Brain (organoid and tissue), 16 donors: ENCODE measurements at places on chromosomes 12 and 14. TPM values are rescaled to one million over a fixed set of nuclear protein-coding genes. Genes with fewer than 3 reads are reported as not detected.
A peak's percentile ranks its signal among the peaks of the same experiment; 100 is the strongest.

DNA sequence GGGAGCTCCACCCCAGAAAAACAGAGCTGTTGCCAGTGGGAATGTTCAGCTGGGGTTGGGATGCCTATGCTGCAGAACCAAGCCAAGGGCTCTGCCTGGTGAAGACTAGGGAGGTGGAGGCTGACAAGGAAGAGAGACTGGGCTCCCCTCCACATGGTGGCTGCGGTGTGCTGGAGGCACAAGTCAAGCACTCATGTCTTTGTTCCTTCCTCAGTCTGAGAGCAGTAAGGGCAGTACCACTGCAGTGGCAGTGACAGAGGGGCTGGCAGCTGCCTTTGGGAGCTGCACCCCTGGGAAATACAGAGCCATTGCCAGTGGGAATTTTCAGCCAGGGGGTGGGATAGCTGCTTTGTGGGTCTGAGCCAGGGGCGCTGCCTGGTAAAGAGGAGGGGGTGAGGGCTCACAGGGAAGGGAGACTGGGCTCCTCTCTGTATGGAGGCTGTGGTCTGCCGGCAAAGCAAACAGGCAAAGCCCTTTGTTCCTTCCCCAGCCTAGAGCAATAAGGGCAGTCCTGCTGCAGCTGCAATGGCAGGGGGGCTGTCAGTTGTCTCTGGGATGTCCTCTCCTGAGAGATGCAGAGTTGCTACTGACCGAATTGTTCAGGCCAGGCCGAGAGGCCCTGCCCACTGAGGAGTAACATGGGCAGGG is 255.9 kb downstream of the RAD51B start:
- no peak for DNase-seq

TEX22 gene
- polyA plus RNA-seq: 0.41 TPM

GRCh38 chr12:124812356-124812755 is 51.3 kb downstream of the SCARB1 start:
- DNase-seq: no peak

GRCh38 chr14:53564870-53565269 is 391.8 kb downstream of the BMP4 start:
- no peak for DNase-seq

DNA sequence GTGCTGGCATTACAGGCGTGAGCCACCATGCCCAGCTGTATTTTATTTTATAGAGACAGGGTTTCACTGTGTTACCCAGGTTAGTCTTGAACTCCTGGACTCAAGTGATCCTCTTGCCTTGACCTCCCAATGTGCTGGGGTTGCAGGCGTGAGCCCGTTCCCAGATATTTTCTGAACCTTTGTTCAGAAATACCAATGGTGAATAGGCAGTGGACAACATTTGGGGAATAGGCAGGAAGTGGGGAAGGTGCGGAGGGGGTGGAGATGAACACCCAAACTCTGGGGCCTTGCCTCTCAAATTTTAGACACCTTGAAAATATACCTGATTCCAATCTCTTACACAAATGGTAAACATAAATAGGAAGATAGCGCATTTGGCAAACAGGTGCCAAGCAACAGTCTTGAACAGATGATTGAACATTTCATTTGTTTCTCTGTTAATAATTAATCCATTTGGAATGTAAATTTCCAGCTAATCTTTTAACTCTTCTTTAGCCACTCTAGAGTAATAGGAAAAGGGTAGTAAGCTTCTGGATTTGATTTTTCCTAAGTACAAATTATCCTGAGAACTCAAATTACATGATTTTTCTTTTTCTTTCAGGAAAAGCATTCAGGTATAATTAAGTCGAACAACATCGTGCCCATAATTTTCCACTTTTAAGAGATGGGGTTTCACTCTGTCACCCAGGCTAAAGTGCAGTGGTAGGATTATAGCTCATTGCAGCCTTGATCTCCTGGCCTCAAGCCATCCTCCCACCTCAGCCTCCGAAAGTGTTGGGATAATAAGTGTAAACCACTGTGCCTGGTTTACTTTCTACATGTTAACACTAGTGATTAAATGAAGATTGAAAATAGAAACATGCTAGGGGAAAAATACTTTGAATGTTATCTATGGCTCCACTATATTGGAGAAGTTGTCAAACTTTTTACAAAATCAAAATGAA is 22.9 kb upstream of the RNF34 start:
- DNase-seq: no peak

GRCh38 chr14:29220566-29220965 is 454.0 kb downstream of the FOXG1 start:
- DNase-seq: peak; percentile 89

GRCh38 chr12:5201554-5202218 is 158.0 kb downstream of the KCNA5 start:
- DNase-seq: peak; percentile 56

DNA sequence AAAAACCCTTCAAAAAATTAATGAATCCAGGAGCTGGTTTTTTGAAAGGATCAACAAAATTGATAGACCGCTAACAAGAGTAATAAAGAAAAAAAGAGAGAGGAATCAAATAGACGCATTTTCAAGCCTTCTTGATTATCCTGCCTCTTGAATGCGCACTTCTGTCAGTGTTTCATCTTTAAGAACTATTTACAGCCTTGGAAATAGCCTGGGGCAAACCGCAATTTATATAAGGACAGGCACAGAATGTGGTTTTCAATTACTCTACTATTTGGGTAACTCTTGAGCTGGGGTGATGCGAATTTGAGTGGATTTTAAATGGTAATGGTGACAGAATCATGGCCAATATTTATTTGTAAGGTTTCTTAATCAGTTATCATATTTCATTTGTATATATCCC is 179.1 kb upstream of the OTX2 start:
- no peak for DNase-seq

FOXN4 gene
- 9.0 TPM for polyA plus RNA-seq

GRCh38 chr14:31205681-31206535 is 1.7 kb downstream of the HECTD1 start:
- DNase-seq: peak; percentile 40

- DNase-seq: no peak
These were observed 30.7 kb downstream of the NOC4L start for GRCh38 chr12:132174839-132175490.

- no peak for DNase-seq
These were observed 186.9 kb upstream of the TMPO start for GRCh38 chr12:98328467-98328866.

LGR5 gene
- polyA plus RNA-seq: 8.1 TPM

DNA sequence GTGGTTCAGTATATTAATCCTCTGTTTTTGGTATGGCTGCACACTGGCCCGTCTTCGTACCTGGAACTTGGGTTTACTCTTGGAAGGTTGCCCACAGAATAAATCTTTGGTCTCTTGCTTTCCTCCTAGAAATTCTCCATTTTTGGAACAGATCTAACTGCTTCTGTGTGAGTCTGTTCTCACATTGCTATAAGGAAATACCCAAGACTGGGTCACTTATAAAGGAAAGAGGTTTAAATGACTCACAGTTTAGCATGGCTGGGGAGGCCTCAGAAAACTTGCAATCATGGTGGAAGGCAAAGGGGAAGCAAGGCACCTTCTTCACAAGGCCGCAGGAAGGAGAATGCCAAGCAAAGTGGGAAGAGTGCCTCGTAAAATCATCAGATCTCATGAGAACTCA is 407.8 kb upstream of the PDE3A start:
- no peak for DNase-seq

KRT5 gene
- polyA plus RNA-seq: 0.20 TPM

SERPINA1 gene
- 5.7 TPM for polyA plus RNA-seq

GPD1 gene
- polyA plus RNA-seq: 18.3 TPM

DNA sequence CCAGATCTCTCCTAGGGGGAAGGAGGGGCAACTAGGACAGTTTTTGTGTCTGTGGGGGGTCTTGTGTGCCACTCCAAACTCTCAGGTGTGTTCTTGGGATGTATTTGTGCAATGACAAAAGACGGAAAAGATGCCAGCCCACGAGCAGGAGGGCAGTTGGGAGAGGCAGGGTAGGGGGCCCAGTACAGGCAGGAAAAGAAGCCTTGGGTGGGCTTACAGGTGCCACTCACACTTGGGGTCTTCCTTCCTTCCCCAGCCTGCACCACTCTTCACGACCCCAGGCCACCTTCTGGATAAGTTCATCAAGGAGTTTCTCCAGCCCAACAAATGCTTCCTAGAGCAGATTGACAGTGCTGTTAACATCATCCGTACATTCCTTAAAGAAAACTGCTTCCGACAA is 24.4 kb downstream of the OAS2 start:
- no peak for DNase-seq

PLCZ1 gene
- not detected for polyA plus RNA-seq

TTC7B gene
- 63.5 TPM for polyA plus RNA-seq

DNA sequence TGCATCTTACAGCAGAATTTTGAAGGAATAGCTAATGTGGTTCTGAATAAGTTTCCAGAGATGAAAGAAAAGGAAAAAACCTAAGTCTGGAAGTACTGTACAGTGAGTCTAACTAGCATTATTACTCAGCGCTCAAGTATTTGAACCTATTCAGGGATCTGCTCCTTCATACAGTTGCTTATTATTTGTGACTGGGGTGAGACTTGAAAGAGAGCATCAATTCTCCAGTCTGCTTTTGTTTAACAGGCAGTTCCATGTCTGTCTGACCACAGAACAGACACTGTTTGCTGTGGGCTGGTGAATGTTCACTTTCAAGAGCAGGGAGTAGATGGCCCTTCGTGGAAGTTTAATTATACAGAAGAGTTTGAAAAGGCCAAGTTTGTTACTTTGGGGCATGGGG is 9.3 kb downstream of the ETV6 start:
- no peak for DNase-seq

LRRC10 gene
- polyA plus RNA-seq: not detected

CYP27B1 gene
- polyA plus RNA-seq: not detected

- DNase-seq: peak; percentile 15
These were observed 60.8 kb upstream of the MED13L start for GRCh38 chr12:116338064-116338846.

DNA sequence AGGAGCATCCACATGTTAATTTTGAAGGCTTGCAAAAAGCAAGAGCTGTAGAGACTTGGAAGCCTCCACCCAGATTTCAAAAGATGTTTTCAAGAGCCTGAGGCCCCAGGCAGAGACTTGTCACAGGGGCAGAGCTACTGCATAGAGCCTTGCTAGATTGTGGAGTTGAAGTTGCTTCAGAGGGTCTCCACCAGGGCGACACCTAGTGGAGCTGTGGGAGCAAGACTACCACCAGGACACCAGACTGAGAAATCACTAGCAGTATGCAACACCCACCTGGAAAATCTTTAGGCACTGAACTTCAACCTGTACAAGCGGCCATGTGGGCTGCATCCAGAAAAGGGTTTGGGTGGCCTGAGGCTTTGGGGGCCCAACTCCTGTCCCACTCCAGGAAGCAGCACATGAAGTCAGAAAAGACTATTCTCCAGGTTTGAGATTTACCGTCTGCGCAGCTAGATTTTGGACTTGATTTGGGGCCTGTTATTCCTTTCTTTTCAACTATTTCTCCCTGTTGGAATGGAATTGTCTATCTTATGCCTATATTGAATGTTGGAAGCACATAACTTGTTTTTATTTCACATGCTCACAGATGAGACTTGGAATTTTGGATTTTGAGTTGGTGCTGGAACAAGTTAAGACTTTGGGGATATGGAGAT is 508.6 kb downstream of the FLRT2 start:
- no peak for DNase-seq
